SHP77 (cell line): ENCODE measurements at places on chromosomes 6 and 20.

DNA sequence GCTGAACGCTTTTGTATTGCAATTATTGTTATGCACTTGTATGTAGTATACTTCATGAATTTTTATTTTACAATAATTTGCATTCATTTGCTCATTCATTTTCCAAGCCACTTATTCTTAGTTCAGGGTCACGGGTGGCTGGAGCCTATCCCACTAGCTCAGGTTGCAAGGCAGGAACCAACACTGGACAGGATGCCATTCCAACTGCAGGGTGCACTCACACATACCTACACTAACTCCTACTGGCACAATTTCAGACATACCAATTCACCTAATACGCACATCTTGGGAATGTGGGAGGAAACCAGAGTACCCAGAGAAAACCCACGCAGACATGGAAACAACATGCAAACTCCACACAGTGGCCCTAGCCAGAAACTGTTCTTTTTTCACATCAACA is 61.8 kb downstream of the LMBRD1 start:
- no peak for DNase-seq

DNA sequence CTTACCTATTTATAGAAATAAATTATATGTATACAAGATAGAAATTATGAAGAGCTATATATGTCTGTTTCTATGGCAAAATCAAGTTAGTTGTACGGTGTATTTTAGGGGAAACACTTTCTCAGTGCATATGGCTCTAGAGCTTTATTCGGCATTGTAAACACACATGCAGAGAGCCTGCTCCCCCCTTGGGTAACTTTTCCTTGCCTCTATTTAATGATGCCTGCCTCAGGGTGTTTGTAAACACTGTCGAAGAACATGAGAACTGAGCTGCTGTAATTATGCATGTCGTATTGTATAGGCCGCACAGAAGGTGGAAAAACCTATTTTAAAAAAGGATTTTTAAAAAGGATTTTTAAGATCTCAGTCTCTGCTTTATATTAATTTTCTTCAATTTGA is 133.4 kb downstream of the FNDC1 start:
- DNase-seq: no peak

DNA sequence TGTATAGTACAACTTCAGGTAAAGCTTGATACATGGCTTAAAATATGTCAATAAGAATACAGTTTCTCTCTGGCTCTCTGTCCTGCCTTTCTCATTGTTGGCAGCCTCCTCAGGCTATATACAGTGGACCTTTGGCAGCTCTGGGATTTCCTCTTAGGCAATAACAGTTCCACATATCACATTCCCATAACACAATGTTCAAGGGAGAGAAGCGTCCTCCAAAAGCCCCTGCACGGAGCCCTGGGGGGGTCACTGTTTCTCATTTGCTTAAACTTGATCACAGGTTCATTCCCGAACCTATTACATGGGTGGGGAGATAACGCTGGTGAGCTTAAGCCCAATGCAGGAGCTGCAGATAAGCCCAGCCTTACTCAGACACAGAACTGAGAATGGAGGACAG is 4.4 kb upstream of the FLRT3 start:
- no peak for DNase-seq

- DNase-seq: peak; percentile 87
Measured at GRCh38 chr6:30742316-30743098, at the start of gene FLOT1. Gene FLOT1, minus strand, starts transcription at chr6:30742687. Its CDS starts 498 bp downstream, at chr6:30742189.

GRCh38 chr6:145241039-145241438 is 494.3 kb downstream of the EPM2A start:
- DNase-seq: no peak

DNA sequence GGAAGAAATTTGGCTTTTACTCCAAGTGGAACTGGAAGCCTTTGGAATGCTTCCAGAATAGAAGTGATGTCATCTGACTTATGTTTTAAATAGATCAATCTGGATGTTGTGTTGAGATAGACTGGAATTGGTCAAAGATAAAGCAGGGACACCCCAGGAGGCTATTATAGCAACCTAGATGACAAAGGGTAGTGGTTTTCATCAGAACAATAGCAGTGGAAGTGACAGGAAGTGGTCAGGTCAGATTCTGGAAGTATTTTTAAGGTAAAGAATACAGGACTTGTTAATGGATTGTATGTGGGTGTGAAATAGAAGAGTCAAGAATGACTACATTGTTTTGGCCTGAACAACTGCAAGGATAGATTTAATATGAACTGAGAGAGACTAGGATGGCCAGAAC is 191.4 kb downstream of the ADGRB3 start:
- no peak for DNase-seq

DNA sequence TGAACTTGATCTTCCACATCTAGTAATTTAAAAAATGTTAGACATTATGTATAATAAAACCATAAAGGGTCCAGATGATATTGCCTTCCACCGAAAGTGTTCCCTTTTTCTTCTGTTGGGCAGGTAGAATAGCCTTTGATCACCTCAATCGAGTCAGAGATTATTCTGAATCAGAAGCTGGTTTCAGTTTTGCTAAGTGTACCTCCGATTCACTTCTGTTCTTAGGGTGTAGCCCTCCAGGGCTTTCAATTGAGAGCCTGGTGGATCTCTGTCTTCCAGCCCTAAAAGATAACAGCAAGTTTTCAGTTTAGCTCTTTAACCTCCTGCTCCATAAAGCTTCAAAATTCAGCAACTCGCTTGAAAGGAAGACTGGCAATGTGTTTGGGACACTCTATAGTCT is 21.1 kb upstream of the AIG1 start:
- no peak for DNase-seq

DNA sequence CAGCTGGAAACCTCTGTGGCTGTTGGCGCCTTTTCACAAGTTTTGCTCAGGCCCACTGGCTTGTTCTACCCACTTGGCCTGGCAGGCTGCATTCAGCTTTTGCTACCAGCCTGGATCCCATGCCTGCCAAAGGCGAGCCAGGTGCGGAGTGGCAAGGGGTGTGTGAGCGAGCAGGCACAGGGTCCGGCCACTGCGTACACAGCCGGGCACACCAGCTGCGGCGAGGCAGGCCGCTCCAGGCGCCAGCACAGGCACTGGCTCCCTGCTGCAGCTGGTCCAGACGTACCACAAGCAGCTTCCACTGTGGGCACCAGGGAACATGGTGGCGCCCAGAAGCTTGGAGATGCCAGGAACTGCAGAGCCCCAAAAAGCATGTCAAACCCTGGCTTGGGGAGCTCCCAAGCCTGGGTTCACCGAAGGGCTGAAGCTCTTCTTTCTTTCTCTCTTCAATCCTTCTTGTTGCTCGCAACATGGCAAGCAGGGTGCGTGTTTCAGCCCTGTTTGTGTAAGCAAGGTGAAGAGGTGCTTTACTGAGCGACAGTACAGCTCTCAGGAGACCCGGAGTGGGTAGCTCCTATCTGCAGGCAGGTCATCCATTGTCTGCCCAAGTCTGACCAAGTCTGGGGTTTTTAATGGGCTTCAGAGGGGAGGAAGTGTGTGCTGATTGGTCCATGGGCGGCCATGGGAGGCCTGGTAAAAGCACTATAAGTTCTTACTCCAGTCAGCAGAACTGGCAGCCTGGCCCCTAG is 32.6 kb upstream of the GRM4 start:
- DNase-seq: no peak
